ENCODE measurements at places on chromosomes 12 and 14. TPM values are rescaled to one million over a fixed set of nuclear protein-coding genes. Genes with fewer than 3 reads are reported as not detected.

Gene LMNTD1
- total RNA-seq = 0.15 TPM

Gene RHOJ
- total RNA-seq = not detected

Gene WNT1
- not detected for total RNA-seq

Gene RAN
- total RNA-seq = 2,323 TPM

Gene C3AR1
- not detected for total RNA-seq

Gene USP44
- total RNA-seq = not detected

Gene ATL1
- 2.7 TPM for total RNA-seq

Gene TAS2R43
- total RNA-seq = not detected

Gene TAS2R31
- total RNA-seq = 2.7 TPM

Gene SDR9C7
- total RNA-seq = not detected

Gene SLC39A5
- not detected for total RNA-seq

Gene SLCO1B1
- not detected for total RNA-seq

Gene KLRC1
- total RNA-seq = 0.25 TPM

Gene NAV3
- total RNA-seq = 9.4 TPM

Gene WSCD2
- total RNA-seq = not detected
